T-cell (primary cell): ENCODE measurements at places on chromosomes 6 and 20. TPM values are rescaled to one million over a fixed set of nuclear protein-coding genes. Genes with fewer than 3 reads are reported as not detected.

FRMD1 gene
- not detected for total RNA-seq

ARMC2 gene
- total RNA-seq, result 7.5 TPM

UNC5CL gene
- total RNA-seq, result 5.5 TPM

OR12D3 gene
- not detected for total RNA-seq

APOBEC2 gene
- not detected for total RNA-seq

IP6K3 gene
- not detected for total RNA-seq

CRISP3 gene
- total RNA-seq, result not detected

NKX2-2 gene
- not detected for total RNA-seq

TMEM63B gene
- 16.6 TPM for total RNA-seq

PKIB gene
- total RNA-seq, result 2.1 TPM

TTK gene
- total RNA-seq, result 0.38 TPM

ABCF1 gene
- total RNA-seq, result 80.2 TPM

SRSF12 gene
- not detected for total RNA-seq

RIN2 gene
- total RNA-seq, result 0.26 TPM

MYMX gene
- not detected for total RNA-seq

C6orf132 gene
- total RNA-seq, result 0.06 TPM

RTN4IP1 gene
- total RNA-seq, result 7.0 TPM

RGS17 gene
- not detected for total RNA-seq

COL9A3 gene
- total RNA-seq, result 0.93 TPM

RPN2 gene
- total RNA-seq, result 104 TPM

PLEKHG1 gene
- total RNA-seq, result 4.6 TPM

PRSS16 gene
- total RNA-seq, result 1.2 TPM

USP49 gene
- total RNA-seq, result 2.8 TPM

TSBP1 gene
- total RNA-seq, result not detected

OOEP gene
- total RNA-seq, result not detected

STMND1 gene
- not detected for total RNA-seq

CFB gene
- not detected for total RNA-seq

FAM135A gene
- total RNA-seq, result 6.4 TPM

NNAT gene
- 0.20 TPM for total RNA-seq

NMBR gene
- total RNA-seq, result not detected

SS18L1 gene
- total RNA-seq, result 23.6 TPM

SMLR1 gene
- total RNA-seq, result not detected

KIF6 gene
- total RNA-seq, result not detected

THBS2 gene
- total RNA-seq, result 0.12 TPM

TOX2 gene
- 1.6 TPM for total RNA-seq

NPBWR2 gene
- not detected for total RNA-seq

PSORS1C2 gene
- total RNA-seq, result not detected

SNX21 gene
- total RNA-seq, result 2.5 TPM

RAB44 gene
- 0.10 TPM for total RNA-seq

VSX1 gene
- not detected for total RNA-seq

OTOR gene
- not detected for total RNA-seq

BMP5 gene
- not detected for total RNA-seq

NOTCH4 gene
- total RNA-seq, result 0.70 TPM

MROH8 gene
- 1.7 TPM for total RNA-seq

TCP11 gene
- not detected for total RNA-seq

SOD2 gene
- 137 TPM for total RNA-seq

PACRG gene
- total RNA-seq, result 0.96 TPM

C6orf118 gene
- total RNA-seq, result not detected

BIRC7 gene
- not detected for total RNA-seq

RAET1E gene
- total RNA-seq, result not detected
